ENCODE measurements at places on chromosomes 4 and X. TPM values are rescaled to one million over a fixed set of nuclear protein-coding genes. Genes with fewer than 3 reads are reported as not detected.

GRCh38 chrX:17098516-17099247 lies 152.2 kb downstream of the REPS2 start:
- DNase-seq: no peak

GRCh38 chrX:48785540-48786214 lies 713 bp upstream of the GATA1 start:
- no peak for DNase-seq

- no peak for DNase-seq
These were observed 613 bp downstream of the GLRB start for GRCh38 chr4:157076578-157076947.

DNA sequence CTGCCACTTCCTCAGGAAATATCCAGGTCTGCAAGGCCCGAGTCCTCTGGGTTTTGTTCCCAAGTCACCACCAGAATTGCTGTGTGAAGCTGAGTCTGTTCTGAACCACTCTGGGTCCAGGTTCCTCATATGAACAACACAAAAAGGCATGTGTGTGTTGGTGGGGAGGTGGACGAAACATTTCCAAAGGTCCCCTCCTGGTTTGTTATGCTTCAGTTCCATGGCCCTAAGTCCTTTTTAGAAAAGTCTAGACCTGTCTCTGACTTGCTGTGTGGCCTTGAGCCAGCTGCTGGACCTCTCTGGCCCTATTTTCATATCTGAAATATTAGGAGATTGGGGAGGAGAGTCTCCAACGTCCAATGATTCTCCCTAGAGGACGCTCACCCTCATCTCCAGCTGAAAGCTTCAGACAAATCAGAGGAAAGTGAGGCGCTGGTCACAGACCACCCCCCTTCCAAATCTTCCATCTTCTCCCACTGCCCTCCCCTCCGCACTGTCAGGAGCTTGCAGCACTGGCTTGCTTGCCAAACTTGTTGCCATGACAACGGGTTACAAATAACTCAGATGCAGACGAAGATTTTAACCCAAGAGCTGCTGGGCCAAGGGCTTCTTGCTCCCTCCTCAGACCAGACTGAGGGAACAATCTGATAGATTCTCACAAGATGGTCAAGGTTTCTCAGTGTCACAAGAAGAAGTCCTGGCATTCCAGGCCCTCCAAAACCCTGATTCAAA lies 64.5 kb downstream of the SMC1A start:
- DNase-seq: no peak

- no peak for DNase-seq
These were observed 68.5 kb downstream of the AFF1 start for GRCh38 chr4:87003266-87003665.

Gene ABCB7
- 53.2 TPM for total RNA-seq

Gene INTS6L
- 41.3 TPM for total RNA-seq

Gene DUSP9
- not detected for total RNA-seq

Gene TRIM75
- total RNA-seq: not detected

Gene GC
- not detected for total RNA-seq

Gene SASH3
- total RNA-seq: 166 TPM

Data from activated T-cell treated with anti-CD3 and anti-CD28 coated beads, Interleukin-2, amount 50 U/mL, for 72 hours (primary cell).